ENCODE measurements at places on chromosomes 12 and 14.

GRCh38 chr14:106309423-106309822, 783.0 kb downstream of the TMEM121 start:
- DNase-seq: no peak

DNA sequence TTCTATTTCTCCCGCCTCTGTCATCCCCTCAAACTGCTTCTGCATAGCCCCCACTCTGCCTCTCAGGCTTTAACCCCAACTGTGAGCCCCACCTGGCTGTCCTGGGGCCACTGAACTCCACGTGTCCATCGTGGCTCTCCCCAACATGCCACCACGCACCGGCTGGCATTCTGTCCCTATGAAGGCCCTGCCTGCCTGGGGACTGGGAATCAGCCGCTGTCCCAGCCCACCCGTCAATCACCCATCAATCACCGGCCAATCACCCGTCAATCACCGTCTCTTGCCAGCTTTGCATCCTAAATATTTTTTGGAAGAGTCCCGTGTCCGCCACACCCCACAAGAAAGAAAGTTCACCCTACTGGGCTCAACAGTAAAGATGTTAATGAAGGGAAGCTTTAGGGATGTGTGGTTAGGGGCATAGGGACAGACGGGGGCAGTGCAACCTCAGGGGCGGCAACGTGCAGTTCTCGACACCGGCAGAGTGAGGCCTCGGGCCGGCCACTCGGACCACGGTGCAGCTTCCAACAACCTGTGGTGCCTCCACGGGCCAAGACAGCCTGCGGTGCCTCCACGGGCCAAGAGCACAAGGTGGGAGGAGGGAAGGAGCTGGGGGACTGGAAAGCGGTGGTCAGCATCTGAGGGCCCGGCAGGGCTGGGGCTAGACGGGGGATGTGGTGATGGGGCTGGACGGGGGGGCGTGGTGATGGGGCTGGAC, 85.6 kb downstream of the GALNT9 start:
- no peak for DNase-seq

DNA sequence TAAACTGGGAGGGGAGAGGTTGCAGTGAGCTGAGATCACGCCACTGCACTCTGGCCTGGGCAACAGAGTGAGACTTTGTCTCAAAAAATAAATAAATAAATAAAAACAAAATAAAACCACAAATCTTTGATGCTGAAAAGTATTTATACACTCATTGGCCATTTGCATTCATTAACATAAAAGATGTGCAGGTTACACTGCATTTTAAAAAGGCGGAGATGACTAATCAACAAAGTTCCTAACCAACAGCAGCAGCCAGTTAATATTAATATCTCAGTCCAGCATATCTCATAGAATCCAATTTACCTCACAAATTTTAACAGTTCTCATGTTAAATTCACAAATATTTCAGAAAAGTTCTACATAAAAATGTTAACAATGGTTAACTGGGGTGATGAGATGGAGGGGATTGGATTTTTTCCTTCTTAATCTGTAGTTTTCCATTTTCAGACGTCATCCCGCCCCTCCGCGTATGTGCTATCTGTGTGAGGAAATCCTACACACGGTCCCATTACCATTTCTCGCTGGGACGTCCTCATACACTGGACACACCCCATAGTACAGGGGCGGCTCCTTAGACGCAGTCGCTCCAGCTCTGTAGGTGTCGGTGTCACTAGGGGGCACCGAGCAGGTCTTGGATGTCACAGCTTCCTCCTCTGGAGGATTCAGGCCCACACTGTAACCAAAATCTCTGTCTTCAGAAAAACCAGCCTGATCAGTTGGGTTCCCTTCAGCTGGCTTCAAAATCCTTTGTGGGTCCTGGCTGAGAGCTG, 7.3 kb downstream of the ANKLE2 start:
- no peak for DNase-seq

DNA sequence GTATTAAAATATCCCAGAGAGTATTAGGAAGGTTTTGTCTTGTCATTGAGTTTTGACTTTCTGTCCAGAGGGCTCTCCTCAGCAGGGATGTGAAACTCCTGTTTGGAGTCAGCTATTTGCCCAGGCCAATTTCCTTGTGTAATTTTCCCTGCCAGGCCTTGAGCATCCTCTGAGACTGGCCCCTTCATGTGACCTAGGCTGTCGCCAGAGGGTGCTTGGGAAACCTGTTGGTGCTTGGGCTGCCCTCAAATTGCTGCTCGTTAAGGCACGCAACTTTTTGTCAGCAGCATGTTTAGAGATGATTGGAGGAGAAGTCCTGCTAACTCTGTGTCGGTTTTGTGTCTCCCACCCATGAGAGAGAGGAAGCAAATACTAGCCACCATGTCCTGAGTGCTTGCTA, 39.1 kb downstream of the IQSEC3 start:
- DNase-seq: no peak

- peak; percentile 64 for DNase-seq
Measured at GRCh38 chr12:47223848-47224213, 144.1 kb upstream of the AMIGO2 start.

DNA sequence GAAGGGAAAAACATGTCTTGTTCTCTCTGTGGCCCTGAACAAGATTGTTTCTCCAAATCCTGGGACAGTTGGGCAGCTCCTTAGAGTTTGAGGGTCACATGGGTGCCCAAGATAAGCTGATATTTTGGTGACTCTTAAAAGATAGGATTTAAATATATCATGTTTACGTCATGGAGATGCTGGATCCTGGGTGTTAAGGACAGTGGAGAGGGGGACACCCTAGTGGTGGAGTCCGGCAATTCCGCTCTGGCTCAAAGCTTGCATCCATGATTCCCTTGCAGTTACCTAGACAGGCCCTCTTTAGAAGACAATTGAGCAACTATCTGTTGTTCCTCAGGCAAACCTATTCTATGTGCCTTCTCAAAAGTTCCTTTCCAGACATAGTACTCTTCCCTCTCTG, 101.8 kb downstream of the CMKLR1 start:
- peak; percentile 11 for DNase-seq

DNA sequence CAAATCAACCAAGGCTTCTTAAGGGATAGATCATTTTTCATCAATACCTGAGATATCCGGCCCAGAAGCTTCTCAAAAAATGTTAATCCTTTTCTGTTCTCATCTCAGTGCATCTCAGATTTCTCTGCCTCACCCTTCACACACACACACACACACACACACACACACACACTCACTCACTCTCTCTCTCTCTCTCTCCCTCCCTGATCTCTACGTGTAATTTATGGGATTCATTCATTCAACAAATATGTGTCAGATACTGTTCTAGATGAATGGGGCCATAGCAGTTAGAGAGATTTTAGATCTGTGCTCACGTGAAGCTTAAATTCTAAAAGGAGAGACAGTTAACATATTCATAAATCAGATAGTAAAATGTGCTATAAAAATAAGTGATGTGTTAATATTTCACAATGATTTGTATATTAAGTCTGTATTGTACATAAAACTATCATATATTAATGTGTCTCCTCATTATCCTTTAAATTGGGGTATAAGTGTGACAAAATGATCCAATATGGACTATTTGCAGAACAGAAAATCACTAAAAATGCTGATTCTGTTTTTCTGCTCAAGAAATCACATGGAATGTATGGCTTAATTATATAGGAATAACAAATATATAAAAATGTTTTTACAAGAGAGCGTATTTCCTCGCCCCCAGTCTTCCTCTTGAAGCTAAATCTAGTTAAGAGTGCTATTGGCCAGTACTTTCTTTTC, 7.3 kb upstream of the FRMD6 start:
- DNase-seq: no peak

DNA sequence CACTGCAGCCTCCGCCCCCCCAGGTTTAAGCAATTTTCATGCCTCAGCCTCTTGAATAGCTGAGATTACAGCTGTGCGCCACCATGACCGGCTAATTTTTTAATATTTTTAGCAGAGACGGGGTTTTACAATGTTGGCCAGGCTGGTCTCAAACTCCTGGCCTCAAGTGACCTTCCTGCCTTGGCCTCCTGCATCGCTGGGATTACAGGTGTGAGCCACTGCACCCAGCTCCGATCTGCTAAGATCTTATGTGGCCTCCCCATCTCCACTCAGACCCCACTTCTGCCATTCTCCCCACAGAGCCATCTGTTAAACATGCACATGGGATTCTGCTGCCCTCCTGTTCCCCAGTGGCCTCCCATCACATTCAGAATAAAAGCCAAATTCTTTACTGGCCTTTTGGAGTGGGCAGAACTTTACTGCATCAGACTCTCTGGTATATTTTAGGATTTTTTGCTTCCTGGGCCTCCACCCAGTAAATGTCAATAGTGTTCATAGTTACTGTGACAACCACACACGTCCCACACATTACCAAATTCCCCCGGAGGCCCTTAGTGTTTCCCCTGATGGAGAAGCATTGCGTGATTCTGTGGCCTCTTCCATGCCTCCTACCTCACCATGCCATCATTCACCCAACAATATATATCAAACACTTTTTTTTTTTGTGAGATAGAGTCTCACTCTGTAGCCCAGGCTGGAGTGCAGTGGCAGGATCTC, 96.3 kb downstream of the PTPN11 start:
- no peak for DNase-seq

GRCh38 chr12:24608637-24609285, 340.1 kb downstream of the BCAT1 start:
- DNase-seq: peak; percentile 38

GRCh38 chr14:71961972-71962371, 29.7 kb downstream of the RGS6 start:
- no peak for DNase-seq

- DNase-seq: no peak
Measured at GRCh38 chr12:4331842-4332241, 10.8 kb downstream of the TIGAR start.

- DNase-seq: no peak
Measured at GRCh38 chr14:102189874-102190273, 50.2 kb downstream of the WDR20 start.

GRCh38 chr12:39804479-39804878, 184.9 kb upstream of the ABCD2 start:
- no peak for DNase-seq

DNA sequence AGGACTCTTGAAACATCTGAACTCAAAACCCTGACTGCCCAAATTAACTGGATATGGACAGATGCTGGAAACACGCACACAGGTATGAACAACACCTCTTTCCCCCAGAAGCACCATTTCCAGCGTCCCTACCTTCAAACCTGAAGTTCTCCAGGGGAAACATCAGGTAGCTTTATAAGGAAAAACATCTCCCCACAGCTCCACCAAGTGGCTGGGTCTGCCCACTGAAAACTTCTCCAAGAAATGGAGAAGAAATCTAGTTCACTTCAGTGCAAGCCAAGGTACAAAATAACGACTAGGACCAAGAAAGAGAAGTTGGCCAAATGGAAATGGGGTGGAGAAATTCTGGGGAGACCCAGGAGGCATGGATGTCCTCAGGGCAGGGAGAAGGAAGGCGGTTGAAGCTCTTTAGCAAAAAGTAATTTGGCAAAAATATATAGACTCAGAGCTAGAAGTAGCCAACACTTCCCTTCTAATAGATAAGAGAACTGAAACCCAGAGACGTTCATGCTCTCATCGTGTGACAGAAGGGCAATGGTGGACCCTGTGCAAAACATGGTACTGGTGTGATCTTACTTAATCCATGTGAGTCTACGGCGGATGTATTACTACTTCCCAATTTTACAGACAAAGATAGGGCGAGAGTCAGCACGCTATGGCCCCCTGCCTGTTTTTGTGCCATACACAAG, 10.5 kb upstream of the NUAK1 start:
- peak; percentile 9 for DNase-seq

- DNase-seq: no peak
Measured at GRCh38 chr12:68439368-68440045, 107.3 kb upstream of the MDM1 start.

DNA sequence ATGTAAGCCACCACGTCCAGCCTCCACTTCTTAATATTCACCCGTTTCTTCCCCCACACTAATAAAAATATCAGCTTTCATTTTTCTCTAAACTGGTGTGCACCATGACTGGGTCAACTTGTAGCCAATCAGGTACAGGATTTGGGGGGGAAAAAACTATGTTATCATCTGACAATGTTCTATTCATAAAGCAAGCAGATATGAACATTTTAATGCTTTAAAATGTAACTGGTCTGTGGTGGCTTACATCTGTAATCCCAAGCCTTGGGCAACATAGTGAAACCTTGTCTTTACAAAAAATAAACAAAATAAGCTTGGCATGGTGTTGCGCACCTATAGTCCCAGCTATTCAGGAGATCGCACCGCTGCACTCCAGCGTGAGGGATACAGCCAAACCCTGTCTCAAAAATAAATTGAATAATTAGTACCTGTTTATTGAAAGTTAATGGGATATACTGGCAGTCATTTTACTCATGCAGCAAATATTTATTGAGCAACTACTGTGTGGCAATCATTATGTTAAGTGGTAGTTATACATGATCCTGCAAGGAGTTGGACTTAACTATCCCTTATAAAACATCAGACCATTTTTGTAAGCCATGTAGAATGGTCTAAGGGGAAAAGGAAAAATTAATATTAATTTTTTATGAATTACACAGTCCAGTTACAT, 15.3 kb upstream of the ITPR2 start:
- DNase-seq: no peak

GRCh38 chr14:23639048-23639890, 3.1 kb downstream of the DHRS2 start:
- no peak for DNase-seq

- no peak for DNase-seq
Measured at GRCh38 chr14:97282210-97283004, 485.2 kb downstream of the VRK1 start.

DNA sequence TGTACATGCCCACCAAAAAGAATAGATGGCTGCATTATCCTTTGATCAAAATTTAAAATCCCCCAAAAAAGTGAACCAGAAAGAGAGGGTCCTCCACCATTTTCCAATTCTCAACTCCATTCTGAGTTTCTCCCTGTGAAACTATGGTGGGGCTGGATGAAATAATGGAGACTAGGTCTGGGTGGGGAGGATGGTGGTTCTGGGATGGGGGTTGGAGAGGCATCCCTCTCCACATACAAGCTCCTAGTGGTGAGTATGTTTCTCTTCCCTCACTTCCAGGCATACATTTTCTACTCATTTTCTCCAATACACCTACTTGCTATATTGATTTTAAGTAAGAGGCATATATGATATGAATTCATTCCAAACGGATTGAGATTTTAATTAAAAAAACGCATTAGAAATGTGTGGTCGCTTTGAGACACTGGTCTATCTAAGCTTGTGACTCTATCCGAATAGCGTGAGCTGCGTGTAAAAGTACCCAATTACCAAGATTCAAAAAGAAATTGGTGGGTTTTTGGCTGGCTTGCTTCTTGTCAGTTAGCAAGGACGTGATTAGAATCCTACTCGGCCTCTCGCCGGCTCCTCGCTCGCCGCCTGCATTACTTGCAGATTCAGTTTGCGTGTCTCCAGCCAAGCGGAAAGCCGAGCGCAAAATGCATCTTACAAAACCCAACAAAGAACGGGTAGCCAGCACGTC, 3.4 kb downstream of the ASCL1 start:
- no peak for DNase-seq

DNA sequence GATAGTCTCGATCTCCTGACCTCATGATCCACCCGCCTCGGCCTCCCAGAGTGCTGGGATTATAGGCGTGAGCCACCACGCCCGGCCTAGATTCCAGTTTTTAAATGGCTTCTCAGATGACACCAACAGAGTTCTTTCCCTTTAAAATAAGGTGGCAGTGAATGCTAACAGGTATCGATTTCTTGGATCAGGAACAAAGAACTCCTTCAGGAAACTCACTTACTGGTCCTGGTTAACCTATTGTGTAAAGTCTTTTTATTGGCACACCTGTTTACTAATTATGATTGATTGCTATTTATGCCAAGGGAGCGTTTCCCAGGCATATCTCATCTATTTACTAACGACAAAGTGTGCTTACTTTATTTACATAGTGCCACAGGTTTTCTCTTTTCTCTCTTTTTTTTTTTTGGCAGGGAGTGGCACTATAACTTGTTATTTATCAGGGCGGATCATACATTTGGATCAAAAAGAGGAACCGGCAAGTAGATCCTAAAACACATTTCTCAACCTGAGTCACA, 89.7 kb downstream of the GLT1D1 start:
- no peak for DNase-seq

Data from OCI-M1 (cell line).